Stimulated activated CD4-positive, alpha-beta T cell treated with anti-CD3 and anti-CD28 coated beads, Interleukin-1b, Interleukin-23, amount 100 ng/mL, for 4 hours (primary cell): ENCODE measurements at places on chromosomes 1 and 21.

GRCh38 chr1:32208469-32208868, 420 bp upstream of the DCDC2B start:
- DNase-seq, result no peak

GRCh38 chr21:42539931-42540343, 26.3 kb downstream of the SLC37A1 start:
- no peak for DNase-seq

DNA sequence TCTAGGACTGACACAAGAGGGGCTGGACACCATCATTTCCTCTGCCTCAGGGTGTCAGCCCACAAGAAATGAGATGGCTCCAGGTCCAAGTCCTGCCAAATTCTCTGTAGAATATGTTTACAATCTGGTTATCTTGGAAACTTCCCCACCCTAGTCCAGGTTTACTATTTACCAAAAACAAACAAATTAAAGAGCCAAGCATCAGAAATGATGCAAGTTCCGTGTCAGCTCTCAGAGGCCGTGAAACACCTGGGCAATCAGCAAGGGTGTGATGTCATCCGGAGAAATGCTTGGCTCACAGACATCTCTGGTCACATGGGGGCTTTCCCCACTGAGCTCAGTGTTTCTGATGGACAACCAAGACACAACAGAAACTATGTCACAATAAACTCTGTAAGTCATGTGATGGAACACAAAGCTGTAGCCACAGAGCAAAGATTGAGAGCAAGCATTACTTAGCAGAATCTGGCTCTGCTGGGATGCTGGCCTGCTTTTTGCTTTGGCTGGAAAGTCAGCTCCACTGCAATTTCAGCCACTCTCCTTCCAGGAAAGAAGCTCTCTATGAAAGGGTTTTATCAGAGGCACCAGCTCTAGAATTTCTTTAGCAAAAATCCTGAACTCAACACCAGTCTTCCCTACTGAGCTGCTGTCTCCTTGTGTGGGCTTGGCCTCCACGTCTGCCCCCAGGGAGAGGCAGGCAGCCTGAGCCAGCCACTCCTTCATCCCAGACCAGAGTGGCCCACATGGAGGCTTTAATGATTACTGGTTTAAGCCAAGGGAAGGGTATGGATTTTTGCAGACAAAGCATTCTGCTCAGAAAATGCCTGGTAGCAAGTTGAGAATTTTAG, 55.9 kb downstream of the NENF start:
- no peak for DNase-seq

DNA sequence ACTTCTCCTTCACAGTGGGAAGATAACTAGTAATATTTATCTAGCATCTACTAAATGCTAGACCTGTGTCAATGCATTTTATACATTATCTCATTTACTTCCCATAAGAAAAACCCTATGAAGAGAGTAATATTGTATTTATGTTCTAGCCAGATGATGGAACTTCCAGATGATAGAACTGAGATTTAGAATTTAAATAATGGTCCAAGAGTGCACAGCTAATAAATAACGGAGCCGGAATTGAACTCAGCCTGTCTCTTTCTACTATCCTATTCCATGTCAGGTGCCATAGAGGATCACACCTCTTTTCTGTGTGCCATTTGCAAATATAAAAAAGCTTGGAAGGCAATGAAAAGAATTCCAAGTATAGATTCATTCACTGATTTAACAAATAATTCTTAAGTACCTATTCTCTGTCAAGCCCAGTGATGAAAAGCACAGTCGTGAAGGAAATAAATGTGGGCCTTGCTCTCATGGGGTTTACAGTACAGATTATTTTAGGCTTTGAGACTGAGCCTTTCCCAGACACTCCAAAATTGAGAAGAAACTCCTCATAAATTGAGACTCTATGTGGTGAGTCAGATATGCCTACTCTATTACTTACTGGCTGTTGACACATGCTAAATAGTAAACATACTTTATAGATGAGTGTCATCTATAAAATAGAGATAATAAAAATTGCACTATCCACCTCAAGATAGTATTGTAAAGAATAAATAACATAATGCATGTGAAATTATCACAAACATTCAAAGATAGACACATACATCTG, 378.0 kb upstream of the PRMT6 start:
- no peak for DNase-seq

- DNase-seq, result no peak
Measured at GRCh38 chr1:182113879-182114626, 52.5 kb upstream of the ZNF648 start.

- no peak for DNase-seq
Measured at GRCh38 chr1:190377294-190377693, 100.4 kb downstream of the BRINP3 start.

GRCh38 chr1:53519421-53519820, 60.2 kb downstream of the DMRTB1 start:
- no peak for DNase-seq
